Fibroblast of skin of abdomen (primary cell): ENCODE measurements at places on chromosomes 3 and 15.

DNA sequence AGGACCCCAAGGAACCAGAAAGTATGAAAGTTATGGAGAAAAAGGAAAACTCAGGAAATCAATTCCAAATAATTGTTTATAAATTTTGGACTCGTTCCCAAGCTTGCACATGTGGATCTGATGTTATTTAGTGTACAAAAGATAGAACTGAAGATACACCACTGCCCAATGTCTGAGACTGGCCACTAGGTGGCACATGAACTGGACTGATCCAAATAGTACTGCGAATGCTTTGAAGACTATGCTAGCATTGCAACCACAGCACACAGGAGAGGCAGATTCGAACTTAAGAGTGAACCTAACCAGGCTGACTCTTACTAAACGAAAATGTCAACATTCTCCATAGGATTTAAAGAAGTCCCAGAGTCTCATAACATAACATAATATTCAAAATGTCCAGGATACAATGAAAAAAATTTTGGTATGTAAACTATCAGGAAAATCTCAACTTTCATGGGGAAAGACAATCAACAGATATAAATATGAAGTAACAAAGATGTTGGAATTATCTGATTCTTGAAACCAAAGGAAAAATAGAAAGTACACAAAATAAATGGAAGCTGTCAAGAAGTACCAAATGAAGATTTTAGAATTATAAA is 596.7 kb downstream of the FGF12 start:
- peak; percentile 44 for DNase-seq

- no peak for DNase-seq
These were observed 20.9 kb downstream of the WNT7A start for GRCh38 chr3:13858768-13859520.

DNA sequence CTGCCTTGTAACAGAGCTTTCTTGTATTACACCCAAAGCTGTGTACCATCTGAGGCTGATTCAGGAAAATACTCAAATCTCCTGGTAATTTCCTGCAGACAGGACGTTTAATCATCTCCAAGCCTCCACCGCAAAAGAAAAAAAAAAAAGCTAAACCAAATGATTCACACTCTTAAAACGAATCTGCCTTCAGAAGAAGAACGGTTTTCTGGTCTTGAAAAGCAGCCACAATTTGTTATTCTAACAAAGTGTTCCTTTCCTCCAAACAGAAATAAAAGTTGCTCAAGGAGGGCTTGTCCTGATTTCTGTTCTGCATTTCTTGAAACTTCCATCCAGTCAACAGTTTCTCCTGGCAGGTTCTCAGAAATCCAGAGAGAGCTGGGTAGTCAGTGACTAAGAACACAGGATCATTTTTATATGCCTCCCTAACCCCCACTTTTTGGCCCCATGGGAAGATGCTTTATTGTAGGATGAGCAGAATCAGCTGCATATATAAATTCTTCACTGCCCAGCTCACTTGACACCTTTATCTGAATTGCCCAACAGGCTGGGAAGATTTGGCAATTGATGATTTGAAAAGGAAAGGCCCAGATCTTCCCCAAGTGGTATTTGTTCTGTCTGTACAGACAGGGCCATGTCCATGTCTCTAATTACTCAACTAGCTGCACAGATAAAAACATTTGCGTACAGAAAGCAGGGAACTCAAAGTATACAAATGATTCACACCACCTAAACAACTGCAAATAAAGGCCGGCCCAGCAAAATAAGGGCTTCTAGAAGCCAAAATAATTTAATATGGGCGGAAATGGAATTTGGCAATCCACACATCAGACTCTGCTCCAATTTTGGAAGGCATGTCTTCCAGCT is 41.0 kb upstream of the PRICKLE2 start:
- peak; percentile 98 for DNase-seq

- no peak for DNase-seq
These were observed 280.6 kb downstream of the ROBO2 start for GRCh38 chr3:77320514-77320913.

- no peak for DNase-seq
These were observed 142.0 kb downstream of the GABRB3 start for GRCh38 chr15:26630857-26631256.

GRCh38 chr3:126537730-126538281 is 13.9 kb downstream of the CHST13 start:
- DNase-seq: no peak

- peak; percentile 79 for DNase-seq
These were observed 435 bp downstream of the SLC35G2 start for GRCh38 chr3:136819392-136819730.

DNA sequence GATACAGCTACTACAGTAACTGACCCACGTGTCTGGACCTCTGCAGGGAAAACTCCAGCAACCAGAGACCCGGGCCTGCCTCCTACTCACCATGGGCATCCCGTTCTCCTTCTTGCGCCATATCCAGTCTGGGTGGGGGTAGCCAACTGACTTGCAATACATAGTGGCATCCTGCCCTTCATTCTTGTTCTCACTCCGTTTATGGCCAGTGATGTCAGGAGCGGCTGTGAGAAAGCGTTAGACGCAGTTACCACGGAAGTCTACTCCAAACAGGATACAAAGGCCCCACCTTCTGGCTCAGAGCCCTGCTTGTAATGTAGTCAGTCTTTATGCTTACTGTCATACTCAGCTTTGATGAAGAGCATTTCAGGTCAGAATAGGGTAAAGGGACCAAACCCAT is 59.6 kb downstream of the NPTN start:
- peak; percentile 80 for DNase-seq

- no peak for DNase-seq
These were observed 56.6 kb downstream of the SEC22A start for GRCh38 chr3:123258359-123258758.

DNA sequence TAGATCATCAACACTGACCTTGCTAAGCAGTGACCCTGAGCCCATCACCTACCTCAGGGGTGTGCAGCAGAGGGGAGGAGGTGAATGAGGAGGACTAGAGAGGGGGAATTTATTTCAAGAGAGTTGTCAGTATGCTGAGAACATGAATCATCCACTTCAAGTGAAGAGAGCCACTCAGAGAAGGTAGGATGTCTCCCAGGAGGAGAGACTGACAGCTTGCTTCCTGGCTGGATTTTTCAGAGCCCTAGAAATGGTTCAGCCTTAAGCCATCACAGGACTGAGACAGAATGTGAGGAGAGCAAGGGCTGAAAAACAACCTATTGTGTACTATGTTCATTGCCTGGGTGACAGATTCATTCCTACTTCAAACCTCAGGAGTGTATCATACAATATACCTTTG is 34.8 kb downstream of the CCNL1 start:
- DNase-seq: no peak

DNA sequence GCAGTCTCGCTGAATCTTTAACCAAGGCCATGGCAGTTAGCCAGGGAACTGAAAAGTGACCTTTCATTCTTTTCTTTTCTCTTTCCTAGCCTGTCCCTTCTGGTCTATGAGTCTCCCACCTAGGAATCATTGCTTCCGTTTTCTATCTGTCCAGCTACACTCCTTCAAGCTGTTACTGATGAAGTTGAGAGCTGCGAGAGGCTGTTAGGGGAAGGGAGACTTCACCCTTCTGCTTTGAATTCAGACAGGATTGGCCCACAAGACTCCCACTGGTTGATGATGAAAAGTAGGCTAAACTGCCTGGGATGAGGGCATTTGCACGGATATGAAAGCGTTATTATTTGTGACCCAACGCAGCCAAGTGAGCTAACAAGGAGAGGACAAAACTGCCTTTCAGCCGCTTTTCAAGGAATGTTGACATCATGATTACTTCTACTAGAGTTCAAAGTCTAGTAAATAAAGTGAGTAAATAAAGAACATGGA is 30.2 kb downstream of the EIF4E3 start:
- no peak for DNase-seq

- no peak for DNase-seq
These were observed 100.7 kb downstream of the SMARCC1 start for GRCh38 chr3:47681016-47681415.

GRCh38 chr15:67116742-67117141 is 51.3 kb downstream of the SMAD3 start:
- DNase-seq: no peak

DNA sequence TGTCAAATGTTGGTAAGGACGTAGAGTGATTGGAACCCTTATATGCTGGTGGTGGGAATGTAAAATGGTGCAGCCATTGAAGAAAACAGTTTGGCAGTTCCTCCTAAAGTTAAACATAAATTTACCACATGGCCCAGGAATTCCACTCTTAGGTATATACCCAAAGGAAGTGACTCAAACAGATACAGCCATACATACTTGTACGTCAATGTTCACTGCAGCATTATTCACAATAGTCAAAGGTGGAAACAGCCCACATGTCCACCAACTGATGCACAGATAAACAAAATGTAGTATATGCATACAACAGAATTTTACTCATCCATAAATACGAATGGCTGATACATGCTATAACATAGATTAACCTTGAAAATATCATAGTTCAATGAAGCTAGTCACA is 13.2 kb downstream of the CLASP2 start:
- no peak for DNase-seq

DNA sequence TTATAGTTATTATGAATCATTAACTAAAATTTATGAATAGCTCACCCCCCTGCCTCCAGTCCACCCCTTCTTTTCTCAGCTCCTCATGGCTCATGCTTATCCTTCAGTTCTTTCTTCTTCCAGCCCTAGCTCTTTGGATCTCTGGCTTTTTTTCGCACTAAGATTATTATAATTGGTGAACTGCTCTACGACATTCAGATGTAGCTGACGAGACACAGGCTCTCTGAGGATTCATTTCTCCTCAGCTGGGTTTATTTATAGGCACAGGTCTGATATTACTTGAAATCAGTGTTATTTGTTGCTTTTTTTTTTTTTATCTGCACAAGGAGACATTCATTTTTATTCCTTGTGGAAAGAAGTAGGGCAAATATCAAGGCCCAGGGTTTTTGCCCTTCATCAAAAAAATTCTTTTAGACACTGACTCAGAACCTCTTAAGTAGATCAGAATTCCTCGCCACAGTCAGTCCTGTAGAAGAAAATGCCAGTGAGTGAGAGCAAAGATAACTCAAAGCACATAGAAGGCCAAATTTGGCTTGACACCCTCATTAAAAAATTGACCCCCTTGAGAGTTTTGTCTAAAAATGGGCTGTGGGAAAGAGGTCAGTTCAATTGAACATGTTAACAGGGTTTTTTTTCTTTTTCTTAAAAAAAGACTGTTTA is 106.6 kb downstream of the MYH15 start:
- DNase-seq: peak; percentile 41

DNA sequence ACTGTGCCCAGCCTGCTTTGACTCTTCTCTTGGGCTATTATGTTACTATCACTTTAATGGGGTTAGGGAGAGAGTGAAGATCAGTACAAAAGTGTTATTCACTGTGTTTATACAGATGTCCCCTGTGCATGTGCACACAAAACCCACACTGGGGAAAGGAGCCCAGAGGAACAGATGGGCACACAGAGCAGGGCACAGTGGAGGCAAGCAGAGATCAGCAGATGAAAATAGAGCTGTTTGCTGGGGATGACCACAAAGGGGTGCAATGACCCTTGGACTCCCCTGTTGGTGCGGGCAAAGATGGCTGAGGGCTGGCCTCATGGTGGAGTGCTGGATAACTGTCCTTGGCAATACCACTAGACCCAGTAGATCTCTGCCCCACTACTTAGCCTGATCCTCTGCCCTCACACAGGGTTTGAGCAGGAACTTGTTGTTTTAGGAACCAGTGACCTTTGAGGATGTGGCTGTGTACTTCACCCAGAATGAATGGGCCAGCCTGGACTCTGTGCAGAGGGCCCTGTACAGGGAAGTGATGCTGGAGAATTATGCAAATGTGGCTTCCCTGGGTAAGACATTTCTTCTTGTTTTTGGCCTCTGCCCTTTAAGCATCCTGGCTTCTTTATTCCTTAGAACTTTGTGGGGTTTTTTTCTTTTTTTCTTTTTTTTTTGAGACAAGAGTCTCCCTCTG is 5.3 kb downstream of the ZNF620 start:
- no peak for DNase-seq

GRCh38 chr15:57044970-57045369 is 126.5 kb downstream of the TCF12 start:
- DNase-seq: no peak

GRCh38 chr3:4313606-4314293 is 10.6 kb downstream of the SETMAR start:
- DNase-seq: peak; percentile 22

DNA sequence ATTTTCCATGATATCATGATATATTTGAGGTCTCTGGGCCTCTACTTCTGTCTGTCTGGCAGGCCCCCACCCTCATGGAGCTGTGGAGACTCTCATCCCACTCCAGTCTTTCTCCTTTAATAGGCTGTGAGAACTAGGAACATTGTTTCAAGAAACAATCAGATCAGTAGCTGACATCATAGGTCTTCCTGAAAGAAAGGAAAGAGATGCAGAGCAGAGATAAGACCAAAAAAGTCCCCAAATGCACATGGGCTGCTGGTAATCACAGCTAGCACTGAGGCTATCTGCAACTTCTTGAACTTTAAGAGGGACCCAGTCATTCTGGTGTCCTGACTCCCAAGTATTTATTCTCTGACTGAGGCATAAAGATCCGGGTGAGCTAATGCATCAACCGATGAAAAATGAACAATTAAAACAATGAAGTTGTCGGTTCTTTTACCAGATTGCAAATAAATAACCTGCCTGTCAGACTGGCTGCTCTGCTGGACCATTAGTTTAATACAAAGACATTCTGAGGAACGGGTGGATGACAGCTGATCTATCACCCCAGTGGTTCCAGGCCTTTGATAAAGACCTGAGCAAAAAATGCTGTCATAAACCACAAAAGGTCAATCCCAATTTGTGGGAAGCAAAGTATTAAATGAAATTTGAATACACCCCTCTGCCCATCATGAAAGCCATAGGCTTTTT is 780.8 kb upstream of the GOLIM4 start:
- DNase-seq: no peak

- DNase-seq: peak; percentile 84
These were observed 472.6 kb upstream of the NECTIN3 start for GRCh38 chr3:110598847-110599490.

DNA sequence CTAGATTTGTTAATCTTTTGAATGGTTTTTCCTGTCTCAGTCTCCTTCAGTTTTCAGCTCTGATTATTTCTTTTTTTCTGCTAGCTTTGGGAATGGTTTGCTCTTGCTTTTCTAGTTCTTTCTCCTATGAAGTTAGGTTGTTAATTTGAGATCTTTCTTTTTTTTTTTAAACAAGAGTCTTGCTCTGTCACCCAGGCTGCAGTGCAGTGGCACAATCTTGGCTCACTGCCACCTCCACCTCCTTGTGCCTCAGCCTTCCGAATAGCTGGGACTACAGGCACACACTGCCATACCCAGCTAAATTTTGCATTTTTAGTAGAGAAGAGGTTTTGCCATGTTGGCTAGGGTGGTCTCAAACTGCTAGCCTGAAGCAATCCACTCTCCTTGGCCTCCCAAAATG is 56.7 kb downstream of the UQCC5 start:
- DNase-seq: no peak

DNA sequence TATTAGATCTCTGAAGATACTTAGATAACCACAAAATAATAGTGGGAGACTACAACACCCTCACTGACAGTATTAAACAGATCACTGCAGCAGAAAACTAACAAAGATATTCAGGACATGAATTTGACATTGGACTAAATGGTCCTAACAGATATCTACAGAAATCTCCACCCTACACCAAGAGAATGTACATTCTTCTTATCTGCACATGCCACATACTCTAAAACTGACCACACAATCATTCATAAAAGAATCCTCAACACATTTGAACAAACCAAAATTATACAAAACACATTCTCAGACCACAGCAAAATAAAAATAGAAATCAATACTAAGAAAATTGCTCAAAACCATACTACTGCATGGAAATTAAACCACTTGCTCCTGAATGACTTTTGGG is 116.3 kb downstream of the DTWD1 start:
- no peak for DNase-seq
